ENCODE measurements at places on chromosomes 16 and 17.

DNA sequence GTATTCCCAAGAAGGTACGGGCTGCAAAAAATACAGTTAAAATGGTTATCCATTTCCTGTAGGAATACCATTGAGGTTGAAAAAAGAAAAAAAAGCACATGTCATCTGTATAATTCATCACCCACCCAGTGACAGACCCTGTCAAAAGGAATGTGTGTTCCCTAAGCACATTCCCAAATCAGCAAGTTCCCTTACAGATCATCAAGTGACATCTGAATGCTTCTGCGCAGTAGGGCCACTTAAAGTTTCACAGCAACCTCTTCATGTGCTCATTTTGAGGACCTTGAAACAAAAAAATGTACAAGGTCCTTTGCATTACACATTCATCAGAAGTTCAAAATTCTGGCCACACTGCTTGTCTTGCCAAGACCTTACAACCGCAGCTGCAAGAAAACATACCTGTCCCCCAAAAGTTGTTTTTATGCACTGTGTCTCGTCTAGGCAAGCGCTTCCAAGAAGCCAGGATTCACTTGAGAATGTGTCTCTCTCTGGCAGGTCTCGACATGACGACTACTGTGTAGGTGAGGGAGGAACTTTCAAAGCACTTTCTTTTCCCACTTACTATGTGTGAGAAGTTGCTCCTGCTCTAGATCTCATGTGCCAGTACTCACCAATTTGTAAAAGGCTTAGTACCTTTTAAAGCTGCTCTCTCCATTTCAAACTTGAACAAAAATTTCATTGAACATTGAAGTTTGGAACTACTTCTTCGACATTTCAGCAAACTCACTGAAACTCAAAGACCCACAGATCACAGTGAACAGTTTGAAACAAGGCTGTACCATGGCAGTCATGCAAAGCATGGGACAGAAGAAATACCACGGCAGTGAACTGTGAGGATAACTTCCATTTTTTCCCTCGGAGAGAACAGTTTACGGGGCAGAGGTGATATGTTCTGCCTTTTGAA lies 4.3 kb upstream of the POLG2 start:
- no peak for DNase-seq

DNA sequence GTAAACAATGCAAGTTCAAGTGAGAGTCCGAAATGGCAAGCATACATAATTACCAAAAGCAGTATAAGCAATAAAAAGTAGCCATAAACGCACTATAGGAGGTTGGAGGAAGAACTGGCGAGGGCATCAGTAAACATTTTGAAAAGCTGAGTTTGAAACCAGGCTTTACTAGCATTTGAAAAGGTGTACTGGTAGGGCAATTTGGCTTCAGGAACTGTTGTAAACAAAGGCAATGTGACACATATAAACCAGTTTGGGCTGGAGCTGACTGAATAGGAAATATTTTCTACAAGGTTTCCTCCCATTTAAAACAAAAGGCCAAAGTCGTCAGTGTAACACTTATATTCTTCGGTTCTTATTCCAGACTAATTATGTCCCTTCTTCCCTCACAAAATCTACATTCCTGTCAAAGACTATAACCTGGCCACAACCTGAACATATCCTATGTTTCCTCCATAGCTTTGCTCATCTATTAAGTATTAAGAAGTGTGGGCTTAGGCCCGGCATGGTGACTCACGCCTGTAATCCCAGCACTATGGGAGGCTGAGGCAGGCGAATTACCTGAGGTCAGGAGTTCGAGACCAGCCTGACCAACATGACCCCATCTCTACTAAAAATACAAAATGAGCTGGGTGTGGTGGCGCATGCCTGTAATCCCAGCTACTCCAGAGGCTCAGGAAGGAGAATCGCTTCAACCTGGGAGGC lies 7.8 kb downstream of the CBX1 start:
- no peak for DNase-seq

GRCh38 chr16:76351441-76351840 lies 74.2 kb downstream of the CNTNAP4 start:
- no peak for DNase-seq

DNA sequence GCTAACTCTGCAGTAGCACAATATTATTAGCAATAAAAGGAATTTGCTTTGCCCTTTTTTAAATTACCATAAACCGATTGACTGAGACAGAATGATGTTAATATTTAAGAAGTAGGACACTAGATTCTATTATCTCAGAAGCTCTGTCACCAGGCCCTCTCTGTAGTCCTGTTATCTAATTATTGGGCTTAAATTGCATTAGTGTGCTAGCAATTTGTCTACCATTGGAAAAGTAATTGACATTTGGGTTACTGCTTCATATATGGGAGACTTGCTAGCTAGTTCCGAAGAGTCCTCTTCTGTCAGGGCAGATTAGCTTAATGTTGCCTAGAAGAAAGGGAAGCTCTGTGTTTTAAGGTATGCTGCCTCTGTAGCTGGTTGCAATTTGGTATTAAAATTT lies 1107.3 kb upstream of the EEF2KMT start:
- DNase-seq = no peak

DNA sequence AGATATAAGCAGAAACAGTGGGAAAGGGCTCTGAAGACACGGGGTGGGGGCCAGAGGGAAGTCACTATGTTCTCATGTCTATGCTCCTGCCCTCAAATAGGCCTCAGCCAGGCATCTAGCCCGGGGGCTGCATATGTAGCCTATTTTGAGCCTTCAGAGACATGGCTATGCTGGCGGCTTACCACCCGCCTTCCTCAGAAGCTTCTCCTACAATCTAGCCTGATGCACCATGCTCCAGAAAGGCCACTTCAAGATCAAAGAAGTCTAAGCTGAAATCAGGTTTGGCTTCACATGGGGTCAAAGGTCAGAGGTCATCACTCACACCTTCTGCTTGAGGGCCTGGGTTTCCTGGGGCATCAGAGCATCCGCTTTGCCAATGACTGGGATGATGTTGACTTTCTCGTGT lies 1.6 kb downstream of the SEPTIN1 start:
- DNase-seq = peak; percentile 35
